Activated CD4-positive, alpha-beta T cell treated with anti-CD3 and anti-CD28 coated beads, Interleukin-2, amount 10 ng/mL, durations not matched to agents 7 days and 5 days (primary cell): ENCODE measurements at places on chromosomes 5 and 9. TPM values are rescaled to one million over a fixed set of nuclear protein-coding genes. Genes with fewer than 3 reads are reported as not detected.

PAEP gene
- not detected for total RNA-seq

BAAT gene
- total RNA-seq: 0.07 TPM

PCDHGA7 gene
- total RNA-seq: not detected

CHD1 gene
- total RNA-seq: 54.5 TPM

ZFP2 gene
- total RNA-seq: 0.21 TPM

SLC6A7 gene
- not detected for total RNA-seq

FOXD4 gene
- 0.71 TPM for total RNA-seq

GRCh38 chr5:113213551-113214425 lies 221.0 kb downstream of the TSSK1B start:
- DNase-seq: no peak

- DNase-seq: no peak
Observed at GRCh38 chr5:10556893-10557746, 6.8 kb upstream of the ANKRD33B start.

GRCh38 chr5:50415912-50416311 lies 25.2 kb downstream of the EMB start:
- DNase-seq: peak; percentile 50

DNA sequence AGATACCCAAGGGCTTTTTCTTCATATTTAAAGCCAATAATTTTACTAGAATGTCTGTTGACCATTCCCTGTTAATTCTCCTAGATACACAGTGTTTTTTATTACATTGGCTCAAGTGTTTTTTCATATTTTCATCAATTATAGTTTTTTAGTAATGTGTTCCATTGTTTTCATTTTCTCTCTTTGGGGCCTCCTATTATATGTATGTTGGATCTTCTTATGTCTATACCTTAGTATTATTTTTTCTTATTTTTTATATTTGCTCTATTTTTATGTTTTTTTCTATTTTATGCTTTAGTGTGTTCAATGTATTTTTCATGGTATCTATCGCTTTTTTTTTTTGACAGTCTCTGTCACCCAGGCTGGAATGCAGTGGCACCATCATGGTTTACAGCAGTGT lies 7.5 kb downstream of the KIAA1958 start:
- DNase-seq: no peak

- no peak for DNase-seq
Observed at GRCh38 chr9:8025551-8025950, 226.0 kb upstream of the DMAC1 start.

DNA sequence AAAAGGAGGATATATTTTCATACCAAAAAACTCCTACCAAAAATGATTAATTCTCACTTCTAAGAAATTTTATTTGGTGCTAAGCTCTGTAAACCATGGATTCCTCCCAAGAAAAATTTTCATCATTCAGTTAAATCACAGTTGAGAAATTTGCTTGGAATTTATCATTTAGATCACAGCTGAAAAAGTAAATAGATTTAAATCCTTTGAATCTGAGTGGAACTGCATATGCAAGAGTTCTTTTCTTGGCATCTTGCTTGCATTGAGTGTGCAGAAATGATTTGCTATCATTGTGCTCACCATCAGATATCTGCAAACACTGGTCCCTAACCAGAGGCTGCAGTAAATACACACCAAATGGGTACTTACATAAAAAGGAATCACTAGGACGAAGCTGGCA lies 836.1 kb upstream of the CDH6 start:
- DNase-seq: no peak

- DNase-seq: no peak
Observed at GRCh38 chr9:134732392-134733110, 90.9 kb downstream of the COL5A1 start.

- no peak for DNase-seq
Observed at GRCh38 chr5:135623186-135623715, 44.5 kb upstream of the CXCL14 start.

DNA sequence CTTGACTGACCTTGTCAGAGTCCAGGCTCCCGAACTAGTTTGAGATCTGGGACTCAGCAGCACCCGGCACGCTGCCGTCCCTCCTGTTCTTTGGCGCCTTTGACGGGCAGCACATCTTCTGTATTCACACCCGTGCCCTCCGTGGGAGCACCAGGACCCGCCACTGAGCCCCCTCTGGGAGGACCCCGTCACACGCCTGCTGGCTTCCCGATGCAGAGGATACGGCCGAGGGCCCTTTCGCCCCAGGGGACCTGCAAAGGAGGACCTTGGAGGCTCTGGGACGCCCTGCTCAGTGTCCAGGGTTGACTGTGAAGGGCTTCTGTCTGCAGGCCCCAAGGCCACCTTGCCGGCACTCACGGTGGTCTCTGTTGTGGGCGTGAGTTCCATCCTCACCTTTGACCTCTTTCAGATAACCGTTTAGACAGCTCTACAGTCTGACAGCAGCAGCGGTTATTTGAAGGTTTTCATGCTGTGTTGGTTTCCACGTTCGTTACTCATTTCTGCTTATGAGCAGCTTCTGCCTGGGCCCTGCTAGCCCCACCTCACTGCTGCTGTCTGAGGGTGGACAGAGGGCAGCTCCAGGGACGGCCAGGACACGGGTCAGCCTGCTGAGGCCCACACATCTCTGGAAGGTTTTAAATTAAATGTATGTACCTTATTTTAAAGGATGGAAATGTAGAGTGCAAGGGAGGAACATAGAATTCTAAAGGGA lies 12.6 kb upstream of the EXOC3 start:
- DNase-seq: no peak

GRCh38 chr5:3597167-3598007 lies 1.8 kb downstream of the IRX1 start:
- DNase-seq: no peak

GRCh38 chr5:116365006-116365496 lies 209.6 kb downstream of the SEMA6A start:
- DNase-seq: no peak
